ENCODE measurements at places on chromosomes 7 and 10.

DNA sequence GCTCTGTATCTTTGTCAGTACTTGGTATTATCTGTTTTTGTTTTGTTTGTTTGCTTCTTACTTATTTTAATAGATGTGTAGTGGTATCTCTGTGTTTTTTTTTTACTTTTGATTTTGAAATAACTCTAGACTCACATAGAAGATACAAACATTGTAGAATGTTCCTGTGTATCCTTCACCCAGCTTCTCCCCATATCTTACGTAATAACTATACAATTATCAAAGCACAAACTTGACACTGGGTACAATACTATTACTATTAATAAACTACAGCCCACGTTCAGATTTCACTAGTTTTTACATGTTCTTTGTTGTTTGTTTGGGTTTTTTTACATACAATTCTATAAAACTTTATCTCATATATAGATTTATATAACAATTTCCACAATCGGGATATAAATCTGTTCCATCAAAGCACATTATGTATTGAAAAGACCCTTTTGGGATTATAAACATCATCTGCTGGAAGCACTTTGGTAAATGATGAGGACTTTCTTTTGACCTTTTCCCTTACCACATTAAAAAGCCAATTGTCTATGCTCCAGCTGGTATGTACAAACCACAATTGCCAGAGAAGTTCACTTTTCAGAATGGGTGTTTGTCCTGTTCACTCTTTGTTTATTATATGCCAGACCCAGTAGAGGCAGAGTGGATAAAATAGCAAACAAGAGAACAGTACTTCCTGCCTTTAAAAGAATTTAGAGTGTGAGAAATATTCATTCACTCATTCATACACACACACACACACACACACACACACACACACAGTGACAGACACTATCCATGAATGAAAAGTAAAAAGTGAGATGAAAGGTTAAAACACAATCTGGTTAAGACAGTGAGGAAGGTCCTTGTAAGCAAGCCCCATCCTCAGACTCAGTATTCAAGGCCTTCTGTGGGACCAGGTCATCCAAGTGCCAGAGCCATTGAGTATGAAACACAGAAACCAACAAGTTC is 113.0 kb downstream of the SGMS1 start:
- no peak for DNase-seq

- DNase-seq: no peak
Observed at GRCh38 chr10:120735773-120736371, 115.3 kb upstream of the WDR11 start.

GRCh38 chr7:116836911-116837310 is 25.5 kb upstream of the CAPZA2 start:
- no peak for DNase-seq

DNA sequence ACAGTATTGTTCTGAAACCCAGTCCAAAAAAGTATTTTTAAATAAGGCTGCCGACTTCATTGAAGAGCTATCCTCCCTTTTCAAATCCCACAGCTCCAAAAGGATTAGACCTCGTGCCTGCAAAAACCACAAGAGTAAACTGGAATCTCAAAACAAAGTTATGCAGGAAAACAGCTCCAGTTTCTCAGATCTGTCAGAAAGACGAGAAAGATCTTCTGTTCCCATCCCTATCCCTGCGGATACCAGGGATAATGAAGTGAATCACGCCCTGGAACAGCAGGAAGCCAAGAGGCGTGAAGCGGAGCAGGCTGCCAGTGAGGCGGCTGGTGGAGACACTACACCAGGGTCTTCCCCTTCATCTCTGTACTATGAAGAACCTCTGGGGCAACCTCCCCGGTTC is 12.6 kb downstream of the MYPN start:
- DNase-seq: no peak

- DNase-seq: no peak
Observed at GRCh38 chr7:156780724-156781455, 112.1 kb downstream of the LMBR1 start.

DNA sequence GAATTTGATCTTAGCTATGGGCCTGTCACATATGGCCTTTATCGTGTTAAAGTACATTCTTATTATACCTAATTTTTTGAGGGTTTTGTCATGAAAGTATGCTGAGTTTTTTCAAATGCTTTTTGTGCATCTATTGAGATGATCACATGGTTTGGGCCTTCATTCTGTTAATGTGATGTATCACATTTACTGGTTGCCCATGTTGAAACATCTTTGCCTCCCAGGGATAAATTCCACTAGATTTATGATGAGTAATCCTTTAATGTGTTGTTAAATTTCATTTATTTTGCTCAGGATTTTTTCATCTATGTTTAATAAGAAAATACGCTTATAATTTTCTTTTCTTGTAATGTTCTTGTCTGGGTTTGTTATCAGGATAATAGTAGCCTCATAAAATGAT is 442.0 kb downstream of the MDFIC start:
- no peak for DNase-seq

- no peak for DNase-seq
Observed at GRCh38 chr10:46070749-46071148, 24.7 kb upstream of the MSMB start.

DNA sequence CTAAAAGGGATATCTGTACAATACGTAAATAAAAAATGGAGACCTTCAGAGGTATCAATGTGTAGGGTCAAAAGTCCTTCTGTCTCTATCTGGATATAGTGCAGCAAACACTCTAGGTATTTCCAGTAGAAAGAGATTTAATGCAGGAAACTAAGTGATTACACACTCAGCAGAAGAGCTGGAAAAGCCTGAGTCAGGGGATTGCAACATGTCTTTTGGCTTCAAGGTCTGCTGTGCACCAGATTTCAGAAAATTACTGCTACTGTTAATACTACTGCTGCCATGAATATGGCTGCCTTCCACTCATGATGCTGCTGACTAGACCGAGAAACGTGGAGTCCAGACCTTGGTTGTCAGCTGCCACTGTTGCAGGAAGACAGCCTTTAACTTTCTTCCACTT is 94.9 kb upstream of the DLX6 start:
- DNase-seq: no peak

GRCh38 chr7:79421751-79422150 is 31.7 kb downstream of the MAGI2 start:
- no peak for DNase-seq

DNA sequence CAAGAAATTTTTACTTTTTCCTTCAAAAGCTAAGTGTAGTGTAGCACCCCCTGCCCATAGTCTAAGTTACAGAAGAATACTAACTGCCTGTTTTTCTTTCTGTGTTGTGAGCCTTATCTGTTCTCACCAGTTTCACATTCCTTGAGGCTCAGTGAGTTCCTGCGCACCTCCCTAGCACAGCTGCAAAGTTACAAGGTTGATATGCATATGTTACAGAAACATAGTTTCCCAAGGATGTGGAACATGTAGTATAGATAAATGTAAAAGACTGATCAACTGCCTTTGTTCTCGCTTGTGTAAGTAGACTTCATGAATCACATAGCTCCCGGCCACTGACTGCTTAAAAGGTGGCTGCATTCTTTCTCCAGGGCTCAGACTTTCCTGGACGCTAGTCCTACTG is 6.7 kb upstream of the ZNF33B start:
- DNase-seq: no peak

DNA sequence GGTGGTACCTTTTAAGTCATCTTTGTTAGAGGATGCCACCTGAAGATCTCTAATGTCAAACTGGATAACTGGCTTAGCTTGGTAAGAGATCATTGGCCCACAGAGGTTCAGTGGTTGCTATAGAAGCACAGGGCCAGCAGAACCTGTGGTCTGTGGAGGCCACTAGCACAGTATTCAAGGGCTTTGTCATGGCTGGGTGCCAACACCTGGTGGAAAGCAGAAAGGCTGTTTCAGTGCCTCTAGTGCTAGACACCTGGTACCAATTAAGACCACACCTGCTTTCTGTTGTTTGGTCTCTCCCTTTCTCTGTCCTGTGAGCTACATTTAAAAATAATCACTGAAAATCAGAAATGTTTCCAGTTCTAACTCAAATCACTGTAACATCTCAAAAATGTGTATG is 10.0 kb upstream of the PCGF5 start:
- no peak for DNase-seq

DNA sequence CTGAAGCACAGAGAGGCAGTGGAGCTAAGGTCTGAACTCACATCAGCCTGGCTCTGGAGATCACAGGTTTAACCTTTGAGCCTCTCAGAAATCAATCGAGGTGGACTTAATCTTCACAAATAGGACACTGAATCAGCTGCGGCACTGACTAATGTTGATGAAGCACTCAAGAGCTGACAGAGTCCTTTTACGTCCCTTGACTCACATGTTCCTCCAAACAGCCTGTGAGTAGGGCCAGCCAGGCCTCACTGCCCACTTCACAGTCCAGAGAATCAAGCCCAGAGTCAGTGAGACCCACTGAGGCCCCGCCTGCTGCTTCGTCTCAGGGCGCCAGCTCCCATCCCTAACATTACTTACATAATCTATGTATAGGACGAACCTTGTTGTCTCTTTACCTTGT is 63.1 kb downstream of the TNS3 start:
- no peak for DNase-seq

DNA sequence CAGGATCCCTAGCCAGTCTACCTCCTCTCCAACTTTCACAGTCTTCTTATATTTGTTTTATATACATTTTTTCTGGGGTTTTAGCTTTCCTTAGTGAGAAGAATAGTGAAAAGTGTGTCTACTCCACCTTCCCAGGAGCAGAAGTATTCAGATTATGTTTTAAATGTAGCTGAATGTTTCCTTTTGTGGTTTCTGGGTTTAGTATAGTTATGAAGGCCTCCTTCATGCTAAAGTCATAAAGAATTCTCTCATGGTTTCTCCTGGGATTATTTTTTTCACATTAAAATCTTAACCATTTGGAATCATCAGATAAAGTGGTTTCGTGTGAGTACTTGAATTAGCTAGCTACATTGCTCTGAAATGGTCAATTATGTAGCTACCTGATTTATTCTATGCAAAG is 50.9 kb downstream of the ANKMY2 start:
- no peak for DNase-seq

DNA sequence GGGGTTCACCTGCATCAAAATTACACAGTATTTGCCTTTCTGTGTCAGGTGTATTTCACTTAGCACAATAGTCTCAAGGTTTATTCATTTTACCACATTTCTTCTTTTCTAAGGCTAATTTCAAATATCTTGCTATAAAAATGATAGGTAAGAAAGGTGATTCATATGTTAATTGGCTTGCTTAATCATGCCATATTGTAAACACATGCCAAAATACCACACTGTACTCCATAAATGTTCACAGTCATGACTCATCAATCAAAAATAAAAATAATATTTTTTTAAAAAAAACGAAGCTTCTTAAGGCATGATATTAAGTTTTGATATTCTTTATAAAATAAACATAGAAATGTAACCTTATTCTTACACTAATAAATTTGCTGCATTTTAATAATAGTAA is 947.1 kb downstream of the GRM8 start:
- DNase-seq: no peak

GRCh38 chr10:21449288-21449966 is 76.1 kb downstream of the SKIDA1 start:
- DNase-seq: no peak

DNA sequence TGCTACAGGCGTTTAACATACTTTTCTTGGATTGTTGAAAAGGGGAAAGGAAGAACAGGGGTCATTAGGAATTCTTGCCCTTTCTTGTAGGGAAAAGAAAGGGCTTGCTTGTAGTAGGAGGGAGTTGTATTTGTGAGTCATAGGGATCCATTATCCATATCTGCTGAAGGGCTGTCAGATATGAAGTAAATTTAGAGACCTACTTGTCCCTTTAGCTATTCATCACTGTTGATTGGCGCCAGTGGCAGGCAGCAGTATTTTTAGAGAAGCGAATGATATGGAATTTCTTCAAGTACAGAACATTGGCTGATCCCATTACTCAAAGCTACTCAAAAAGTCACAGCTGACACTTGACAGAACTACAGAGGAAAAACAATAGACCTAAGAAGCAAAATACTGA is 97.7 kb downstream of the CELF2 start:
- DNase-seq: peak; percentile 34

DNA sequence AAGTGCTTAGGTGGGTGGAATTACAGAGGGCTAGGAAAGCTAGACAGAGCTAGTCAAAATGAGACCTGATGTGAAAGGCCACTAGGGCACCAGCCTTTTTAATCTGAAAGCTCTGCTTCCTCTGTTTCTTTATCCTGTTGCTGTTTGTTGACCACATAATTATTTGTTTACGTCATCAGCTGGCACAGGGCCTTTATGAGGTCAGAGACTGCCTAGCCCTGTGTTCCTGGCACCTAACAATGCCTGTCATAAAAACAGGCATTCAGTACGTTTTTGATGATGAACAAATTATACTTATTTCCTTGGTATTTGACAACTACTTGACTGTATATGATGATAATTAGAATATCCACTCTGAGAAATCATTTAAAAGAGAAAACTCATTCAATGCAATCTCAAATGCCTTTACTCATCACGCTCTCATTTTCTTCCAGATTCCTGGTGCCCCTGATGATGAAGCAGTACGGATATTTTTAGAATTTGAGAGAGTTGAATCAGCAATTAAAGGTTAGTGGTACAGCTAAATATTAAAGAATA is 26.0 kb downstream of the RBM17 start:
- DNase-seq: no peak
